T-cell (primary cell): ENCODE measurements at places on chromosomes 2 and 18. TPM values are rescaled to one million over a fixed set of nuclear protein-coding genes. Genes with fewer than 3 reads are reported as not detected.

DNA sequence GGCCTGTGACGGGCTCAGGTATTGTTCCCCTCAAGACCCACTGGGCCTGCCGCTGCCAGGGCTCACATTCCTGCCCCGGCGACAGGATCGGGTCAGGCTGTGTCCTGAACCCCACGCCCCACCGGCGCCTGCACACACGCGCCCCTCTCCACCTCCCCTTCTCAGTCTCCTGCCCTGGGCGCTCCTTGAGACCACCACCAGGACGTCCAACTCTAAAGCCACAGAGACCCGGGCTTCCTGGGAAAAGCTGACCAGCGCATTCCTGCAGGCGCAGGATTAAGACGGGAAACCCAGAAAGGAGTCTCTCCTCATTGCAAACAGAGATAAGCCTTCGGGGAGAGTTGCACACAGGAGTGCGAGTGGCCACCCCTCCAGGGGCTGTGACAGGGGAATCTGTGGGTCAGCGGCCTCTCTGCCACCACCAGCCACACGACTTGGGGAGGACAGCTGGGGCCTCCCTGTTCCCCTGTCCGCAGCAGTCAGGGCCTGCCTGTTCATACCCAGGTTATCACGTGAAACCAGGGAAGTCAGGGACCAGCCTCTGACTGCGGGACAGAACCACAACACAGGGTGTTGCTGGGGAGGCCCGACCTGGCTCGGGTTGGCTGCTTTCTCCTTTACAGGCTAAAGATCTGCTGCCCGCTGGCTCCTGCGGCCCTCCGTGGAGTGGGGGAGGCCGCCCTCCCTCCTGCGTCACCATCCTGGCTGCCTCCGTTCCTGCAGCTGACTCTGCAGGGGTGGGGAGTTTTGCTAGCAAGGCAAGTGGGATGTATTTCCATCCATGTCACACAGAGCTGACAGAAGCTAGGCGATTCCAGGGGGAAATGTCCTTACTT lies 88.8 kb downstream of the ZCCHC2 start:
- H3K4me3 ChIP-seq: no peak overlapping the region
- peaks cover 30% of the 10 kb centered on the region for H3K27me3 ChIP-seq
- H3K4me1 ChIP-seq: no peaks in the 10 kb centered on the region
- H3K36me3 ChIP-seq: no peaks in the 10 kb centered on the region
- H3K27ac ChIP-seq: no peak overlapping the region

- H3K27ac ChIP-seq: no peak overlapping the region
- H3K36me3 ChIP-seq: no peaks in the 10 kb centered on the region
- H3K4me1 ChIP-seq: no peaks in the 10 kb centered on the region
- no peaks in the 10 kb centered on the region for H3K27me3 ChIP-seq
Observed at GRCh38 chr2:34408100-34408499, 809.0 kb upstream of the FAM98A start.

ACTG2 gene
- 1.3 TPM for total RNA-seq

GRCh38 chr2:186129767-186130581 lies 356.1 kb upstream of the ZC3H15 start:
- no peak for DNase-seq
- no peak overlapping the region for H3K4me3 ChIP-seq
- no peaks in the 10 kb centered on the region for H3K36me3 ChIP-seq
- H3K27me3 ChIP-seq: no peaks in the 10 kb centered on the region
- H3K27ac ChIP-seq: no peak overlapping the region
- no peaks in the 10 kb centered on the region for H3K4me1 ChIP-seq

TANC1 gene
- total RNA-seq: 0.50 TPM

DNA sequence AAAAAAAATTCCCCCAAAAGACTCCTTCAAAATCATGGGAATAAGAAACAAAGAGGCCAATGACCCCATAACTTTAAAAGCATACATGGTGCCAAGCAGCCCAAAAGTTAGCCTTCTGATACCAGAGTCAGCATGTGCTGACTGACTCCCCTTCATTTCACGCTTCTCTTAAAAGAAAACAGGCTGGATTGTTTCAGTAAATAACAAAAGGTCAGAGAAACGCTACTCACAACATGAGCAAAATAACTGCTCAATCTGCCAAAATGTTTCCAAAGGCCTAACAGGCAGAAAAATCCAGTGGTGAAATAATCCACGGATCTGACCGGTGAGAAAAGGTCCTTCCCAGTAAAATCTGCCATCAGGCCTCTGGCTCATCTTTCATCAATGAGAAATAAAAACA lies 71.6 kb downstream of the BCL2 start:
- H3K4me1 ChIP-seq: peaks cover 9% of the 10 kb centered on the region
- H3K4me3 ChIP-seq: no peak overlapping the region
- H3K27ac ChIP-seq: no peak overlapping the region
- H3K36me3 ChIP-seq: no peaks in the 10 kb centered on the region
- H3K27me3 ChIP-seq: no peaks in the 10 kb centered on the region

ELP2 gene
- total RNA-seq: 117 TPM

DNA sequence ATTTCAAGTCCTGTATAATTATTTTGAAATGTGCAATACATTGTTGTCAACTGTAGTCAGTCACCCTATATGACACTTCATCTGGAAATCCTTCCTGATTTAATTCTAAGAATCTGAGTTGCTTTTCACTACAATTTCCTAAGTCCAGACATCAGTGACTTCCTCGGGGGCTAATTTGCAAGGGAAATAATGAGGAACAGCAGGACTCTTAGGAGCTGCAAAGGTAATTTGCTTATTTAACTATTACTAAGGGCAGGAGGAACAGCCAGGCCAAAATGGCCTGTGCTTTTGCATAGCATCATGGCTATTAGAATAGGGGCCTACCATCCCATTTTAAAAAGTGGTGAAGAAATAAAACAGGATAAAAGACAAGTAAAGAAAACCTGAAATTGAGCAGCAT lies 178.8 kb downstream of the MC4R start:
- no peaks in the 10 kb centered on the region for H3K27me3 ChIP-seq
- no peak for DNase-seq
- no peak overlapping the region for H3K4me3 ChIP-seq
- H3K27ac ChIP-seq: no peak overlapping the region
- no peaks in the 10 kb centered on the region for H3K4me1 ChIP-seq

KIAA2012 gene
- not detected for total RNA-seq

DNA sequence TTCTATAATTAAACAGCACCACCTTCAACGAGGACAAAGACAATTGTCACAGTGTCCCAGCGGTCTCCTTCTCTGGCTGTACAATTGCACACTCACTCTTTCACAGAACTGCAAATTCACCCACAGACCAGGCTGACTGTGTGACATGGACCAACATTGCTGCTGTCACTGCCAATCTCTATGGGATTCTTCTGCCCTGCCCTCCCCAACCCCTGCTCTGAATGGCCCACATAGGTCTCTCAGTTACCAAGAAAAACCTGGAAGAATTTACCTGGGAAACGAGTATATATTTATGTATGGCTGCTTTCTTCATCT lies 26.5 kb downstream of the LRRC30 start:
- no peaks in the 10 kb centered on the region for H3K4me1 ChIP-seq
- no peaks in the 10 kb centered on the region for H3K27me3 ChIP-seq
- no peak overlapping the region for H3K27ac ChIP-seq
- no peak overlapping the region for H3K4me3 ChIP-seq
- no peaks in the 10 kb centered on the region for H3K36me3 ChIP-seq
- no peak for DNase-seq

GRCh38 chr2:675982-676646 lies 1.1 kb downstream of the TMEM18 start:
- no peak for DNase-seq
- peak overlapping the region; percentile 40 for H3K27ac ChIP-seq
- no peaks in the 10 kb centered on the region for H3K27me3 ChIP-seq
- peak overlapping the region; percentile 64 for H3K4me3 ChIP-seq
- H3K4me1 ChIP-seq: peaks cover 4% of the 10 kb centered on the region

DNA sequence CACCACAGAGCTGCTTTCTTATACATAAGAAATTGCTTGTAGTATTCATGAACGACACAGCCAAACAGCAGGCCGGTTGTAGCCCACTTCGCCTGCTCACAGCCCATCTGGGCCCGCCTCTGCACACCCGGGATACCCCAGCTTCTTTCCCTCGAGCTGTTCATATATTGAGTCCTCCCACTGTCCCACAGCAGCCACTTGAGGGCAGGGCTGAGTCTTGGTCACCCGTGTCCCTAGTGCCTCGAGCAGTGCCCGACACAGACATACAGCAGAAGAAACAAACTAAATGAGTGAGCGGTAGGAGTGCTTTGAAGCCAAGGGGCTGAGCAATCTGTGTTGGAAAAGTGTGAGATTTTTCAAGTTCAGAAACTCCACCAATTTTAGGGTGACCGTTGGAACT lies 251.4 kb downstream of the KLHL29 start:
- H3K36me3 ChIP-seq: no peaks in the 10 kb centered on the region
- peaks cover 8% of the 10 kb centered on the region for H3K27me3 ChIP-seq
- H3K27ac ChIP-seq: no peak overlapping the region
- no peak overlapping the region for H3K4me3 ChIP-seq
- no peaks in the 10 kb centered on the region for H3K4me1 ChIP-seq

DNA sequence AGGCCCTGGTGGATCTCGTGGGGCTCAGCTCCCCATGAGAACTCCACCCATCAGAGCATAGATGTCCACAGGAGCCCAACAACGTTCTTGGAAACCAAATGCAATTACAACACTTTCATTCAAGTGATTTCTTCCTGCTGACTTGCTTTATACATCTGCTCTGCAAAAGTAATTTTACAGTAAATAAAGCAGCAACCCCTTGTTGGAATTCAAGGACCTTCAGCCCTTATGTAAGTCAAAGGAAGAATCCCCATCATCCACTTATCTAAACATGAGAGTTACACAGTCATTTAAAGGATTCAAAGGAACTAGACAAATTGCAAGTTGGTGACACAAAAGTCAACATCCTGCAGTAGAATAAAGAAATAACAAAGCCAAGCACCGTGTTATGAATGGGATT lies 17.1 kb upstream of the ANTXR1 start:
- H3K27ac ChIP-seq: no peak overlapping the region
- no peaks in the 10 kb centered on the region for H3K36me3 ChIP-seq
- no peak overlapping the region for H3K4me3 ChIP-seq
- H3K4me1 ChIP-seq: no peaks in the 10 kb centered on the region

OTOS gene
- total RNA-seq: not detected

GRCh38 chr18:3218819-3219218 lies 949 bp downstream of the MYOM1 start:
- no peaks in the 10 kb centered on the region for H3K27me3 ChIP-seq
- peaks cover 6% of the 10 kb centered on the region for H3K4me1 ChIP-seq
- no peak overlapping the region for H3K4me3 ChIP-seq
- DNase-seq: no peak
- H3K27ac ChIP-seq: no peak overlapping the region

ZNF142 gene
- 58.7 TPM for total RNA-seq

DNA sequence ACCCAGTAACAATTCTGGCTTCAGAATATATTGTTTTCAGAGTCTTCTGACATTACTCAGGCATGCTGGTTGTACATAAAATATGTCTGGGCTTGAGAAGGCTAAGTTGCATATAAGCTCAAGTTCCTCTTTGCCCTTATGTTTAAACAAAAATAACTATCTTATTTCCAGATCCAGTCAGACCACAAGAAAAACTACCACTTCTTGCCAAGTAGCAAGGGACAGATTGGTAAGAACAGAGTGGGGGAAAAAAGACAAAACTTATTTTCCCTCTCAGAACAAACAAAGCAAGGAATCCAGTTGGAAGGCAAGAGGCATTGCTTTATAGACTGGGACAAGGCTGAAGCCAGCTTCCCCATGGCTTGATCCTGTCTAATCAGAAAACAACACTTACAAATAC lies 1036.7 kb upstream of the CELF4 start:
- H3K4me3 ChIP-seq: no peak overlapping the region
- no peak for DNase-seq
- H3K36me3 ChIP-seq: no peaks in the 10 kb centered on the region
- no peaks in the 10 kb centered on the region for H3K4me1 ChIP-seq

GRCh38 chr2:2926858-2927175 lies 450.8 kb downstream of the EIPR1 start:
- no peaks in the 10 kb centered on the region for H3K36me3 ChIP-seq
- DNase-seq: no peak
- H3K4me3 ChIP-seq: no peak overlapping the region
- H3K27me3 ChIP-seq: peaks cover 3% of the 10 kb centered on the region

CDH19 gene
- total RNA-seq: not detected

DNA sequence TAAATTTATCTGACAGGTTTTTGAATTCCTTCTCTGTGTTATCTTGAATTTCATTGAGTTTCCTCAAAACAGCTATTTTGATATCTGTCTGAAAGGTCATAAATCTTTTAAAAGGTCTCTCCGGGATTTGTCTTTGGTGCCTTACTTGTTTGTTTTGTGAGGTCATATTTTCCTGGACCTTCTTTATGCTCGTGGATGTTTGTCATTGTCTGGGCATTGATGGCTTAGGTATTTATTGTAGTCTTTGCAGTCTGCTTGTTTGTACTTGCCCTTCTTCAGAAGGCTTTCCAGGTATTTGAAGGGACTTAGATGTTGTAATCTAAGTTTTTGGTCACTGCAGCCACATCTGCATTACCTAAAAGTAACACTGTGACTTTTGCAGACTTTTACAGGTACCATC lies 355.2 kb downstream of the PARD3B start:
- H3K4me1 ChIP-seq: no peaks in the 10 kb centered on the region
- H3K4me3 ChIP-seq: no peak overlapping the region
- H3K27ac ChIP-seq: no peak overlapping the region
- no peaks in the 10 kb centered on the region for H3K27me3 ChIP-seq

NEDD4L gene
- 10.3 TPM for total RNA-seq

DNA sequence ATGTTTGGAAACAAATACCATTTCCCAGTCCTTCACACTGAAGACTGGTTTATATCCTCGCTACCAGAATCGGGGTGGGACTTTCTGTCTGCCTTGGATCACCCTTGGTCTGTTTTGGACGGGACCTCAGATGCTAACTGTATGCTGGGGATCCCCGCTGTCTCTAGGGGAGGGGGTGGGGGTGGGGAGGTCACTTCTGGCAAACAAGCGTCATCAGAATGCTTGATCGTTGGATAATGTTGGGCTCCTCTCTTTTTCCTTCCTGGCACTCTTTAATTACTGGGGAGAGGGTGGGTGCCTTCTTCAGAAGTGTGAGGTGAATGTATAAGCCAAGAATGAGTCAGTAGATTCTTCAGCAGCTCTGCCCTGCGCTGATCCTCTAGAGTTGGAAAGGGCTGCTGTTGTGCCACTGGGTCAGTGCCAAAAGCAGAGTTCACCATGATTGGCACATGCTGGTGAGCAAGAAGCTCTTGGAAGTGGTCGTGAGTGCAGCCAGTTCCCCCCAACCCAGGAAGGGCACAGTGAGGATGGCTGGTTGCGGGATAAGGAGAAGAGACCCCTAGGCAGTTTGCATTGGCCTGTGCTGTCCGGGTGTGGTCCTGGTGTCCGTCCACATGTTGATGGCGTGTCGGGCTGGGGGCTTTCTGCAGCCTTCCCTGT lies 32.2 kb downstream of the DGKD start:
- H3K27ac ChIP-seq: peak overlapping the region; percentile 64
- H3K27me3 ChIP-seq: no peaks in the 10 kb centered on the region
- H3K4me3 ChIP-seq: no peak overlapping the region
- no peak for DNase-seq
- no peaks in the 10 kb centered on the region for H3K36me3 ChIP-seq

DNA sequence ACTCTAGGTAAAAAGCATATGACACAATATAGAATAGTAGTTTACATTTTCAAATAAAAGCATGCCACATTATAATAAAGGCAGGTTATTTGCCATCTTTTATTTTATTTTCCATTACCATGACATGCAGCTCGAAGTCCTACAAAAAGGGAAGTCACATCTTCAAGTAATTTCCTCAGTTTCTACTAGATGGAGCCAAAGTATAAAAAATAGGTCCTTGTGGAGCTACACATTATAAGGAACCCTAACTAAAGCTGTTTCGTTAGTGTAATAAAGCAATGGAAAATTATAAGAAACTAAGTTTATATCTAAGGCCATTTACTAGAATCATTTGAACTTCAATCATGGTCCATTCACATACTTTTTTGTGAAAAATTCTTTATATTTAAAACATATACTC lies 674.5 kb downstream of the KCNJ3 start:
- no peaks in the 10 kb centered on the region for H3K4me1 ChIP-seq
- H3K36me3 ChIP-seq: no peaks in the 10 kb centered on the region
- H3K4me3 ChIP-seq: no peak overlapping the region

- H3K36me3 ChIP-seq: no peaks in the 10 kb centered on the region
- H3K4me3 ChIP-seq: no peak overlapping the region
- no peaks in the 10 kb centered on the region for H3K27me3 ChIP-seq
Observed at GRCh38 chr2:234437642-234438304, 59.1 kb downstream of the ARL4C start.
